ENCODE measurements at places on chromosomes 12 and 14. TPM values are rescaled to one million over a fixed set of nuclear protein-coding genes. Genes with fewer than 3 reads are reported as not detected.

FIGNL2 gene
- total RNA-seq = 1.9 TPM

TAPBPL gene
- 28.2 TPM for total RNA-seq

TMEM117 gene
- 3.3 TPM for total RNA-seq

SELPLG gene
- 11.3 TPM for total RNA-seq

ANAPC7 gene
- 49.9 TPM for total RNA-seq

AQP6 gene
- 0.40 TPM for total RNA-seq

XPOT gene
- total RNA-seq = 65.7 TPM

All from lung (tissue), 17 donors.